ENCODE measurements at places on chromosomes 16 and 17. TPM values are rescaled to one million over a fixed set of nuclear protein-coding genes. Genes with fewer than 3 reads are reported as not detected.

CTRB2 gene
- total RNA-seq: not detected

PAGR1 gene
- 43.4 TPM for total RNA-seq

FA2H gene
- total RNA-seq: 4.7 TPM

PRSS8 gene
- not detected for total RNA-seq

PNMT gene
- total RNA-seq: not detected

ATP5PD gene
- total RNA-seq: 314 TPM

SLC16A6 gene
- 18.9 TPM for total RNA-seq

CCL8 gene
- not detected for total RNA-seq

JPH3 gene
- total RNA-seq: not detected

TOX3 gene
- total RNA-seq: not detected

HASPIN gene
- 71.3 TPM for total RNA-seq

KRT20 gene
- total RNA-seq: not detected

AGRP gene
- total RNA-seq: not detected

TEKT1 gene
- total RNA-seq: not detected

DYNLRB2 gene
- not detected for total RNA-seq

TUBG1 gene
- 112 TPM for total RNA-seq

HSD17B2 gene
- total RNA-seq: not detected

CEP295NL gene
- not detected for total RNA-seq

CSH1 gene
- not detected for total RNA-seq

PRSS22 gene
- not detected for total RNA-seq

C1QTNF1 gene
- total RNA-seq: not detected

KRT13 gene
- total RNA-seq: not detected

TBC1D3B gene
- 12.8 TPM for total RNA-seq

SEZ6L2 gene
- total RNA-seq: 1.0 TPM

CRYBA1 gene
- total RNA-seq: not detected

JMJD8 gene
- 46.8 TPM for total RNA-seq

POLR3K gene
- total RNA-seq: 74.1 TPM

PRSS53 gene
- 6.1 TPM for total RNA-seq

PAQR4 gene
- 59.7 TPM for total RNA-seq

OTOP2 gene
- not detected for total RNA-seq

DLX3 gene
- not detected for total RNA-seq

NPIPB13 gene
- total RNA-seq: 51.4 TPM

KRTAP4-9 gene
- total RNA-seq: not detected

STAC2 gene
- total RNA-seq: not detected

PKD1 gene
- 129 TPM for total RNA-seq

MYH1 gene
- total RNA-seq: not detected

LRRC37A gene
- total RNA-seq: 5.8 TPM

TGFB1I1 gene
- total RNA-seq: 0.38 TPM

HOXB4 gene
- 8.9 TPM for total RNA-seq

PDILT gene
- not detected for total RNA-seq

CLEC3A gene
- not detected for total RNA-seq

SUZ12 gene
- total RNA-seq: 76.1 TPM

KRTAP9-4 gene
- not detected for total RNA-seq
